Activated T-cell treated with anti-CD3 and anti-CD28 coated beads, Interleukin-2, amount 50 U/mL, for 72 hours (primary cell): ENCODE measurements at places on chromosomes 11 and 22.

- no peak for DNase-seq
Observed at GRCh38 chr22:26585104-26585790, 4.7 kb downstream of the TPST2 start.

DNA sequence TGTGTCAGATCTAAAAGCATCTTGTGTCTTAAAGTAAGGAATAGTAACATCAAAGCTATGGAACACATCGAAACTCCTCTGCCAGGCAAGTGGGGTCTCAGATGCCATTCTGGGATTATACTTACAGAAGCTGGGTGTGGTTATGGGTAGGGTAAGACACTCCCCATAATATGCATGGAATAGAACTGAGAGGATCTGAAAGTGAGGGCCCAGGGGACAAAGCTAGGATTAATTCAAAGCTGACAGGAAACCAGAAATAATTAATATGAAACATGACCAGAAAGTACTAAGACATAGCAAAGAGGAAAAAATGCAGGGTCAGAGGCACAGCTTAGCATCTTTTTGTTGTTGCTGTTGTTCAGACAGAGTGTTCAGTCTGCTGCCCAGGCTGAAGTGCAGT is 40.2 kb upstream of the EED start:
- DNase-seq, result no peak

GRCh38 chr22:37427135-37427710 is at the start of gene ELFN2:
Gene ELFN2, minus strand, starts transcription at chr22:37427479. Its CDS starts 51,945 bp downstream, at chr22:37375534.
- DNase-seq, result no peak

- DNase-seq, result no peak
Observed at GRCh38 chr22:27084130-27084529, 426.7 kb downstream of the MIAT start.

GRCh38 chr22:46338636-46339035 is 3.1 kb downstream of the TRMU start:
- DNase-seq, result no peak

GRCh38 chr11:95829580-95830259 is 39.4 kb downstream of the CEP57 start:
- peak; percentile 12 for DNase-seq

GRCh38 chr11:81870066-81870412 is 863.6 kb downstream of the FAM181B start:
- DNase-seq, result peak; percentile 6

- no peak for DNase-seq
Observed at GRCh38 chr22:19863571-19863970, 8.9 kb upstream of the GNB1L start.

DNA sequence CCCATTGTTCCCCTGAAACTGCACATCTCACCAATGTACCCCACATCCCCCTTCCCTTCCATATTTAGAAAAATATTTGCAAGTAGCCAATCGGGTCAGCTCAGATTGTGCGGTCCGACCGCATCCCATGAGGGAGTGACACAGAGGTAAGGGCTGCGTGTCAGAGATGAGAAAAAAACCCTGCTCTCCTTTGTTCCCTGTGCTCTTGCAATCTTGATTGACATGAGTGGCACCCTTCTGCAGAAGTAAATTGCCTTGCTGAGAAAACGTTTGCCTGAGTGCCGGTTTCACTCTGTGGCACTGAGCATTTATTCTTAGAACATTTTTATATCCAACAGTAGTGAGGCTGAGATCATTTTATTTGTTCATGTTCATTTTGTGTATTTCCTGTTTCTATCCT is 81.6 kb upstream of the CCDC90B start:
- DNase-seq, result no peak

DNA sequence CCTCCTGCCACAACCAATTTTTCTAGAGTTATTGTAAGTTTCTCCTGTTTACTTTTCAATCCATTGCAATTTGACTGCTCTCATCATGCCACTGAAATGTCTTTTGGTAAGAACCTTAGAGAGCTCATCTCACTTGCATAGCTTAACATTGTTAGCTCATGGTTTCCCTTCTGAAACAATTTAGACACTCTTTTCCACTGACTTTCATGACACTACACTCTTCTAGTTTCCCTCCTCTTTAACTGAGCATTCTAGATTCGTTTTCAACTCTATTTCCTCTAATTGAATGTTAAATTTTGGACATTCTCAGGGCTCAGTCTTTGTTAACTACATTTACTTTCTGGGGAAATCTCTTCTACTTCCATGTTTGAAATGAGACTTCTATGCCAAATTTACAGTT is 369.1 kb downstream of the JRKL start:
- DNase-seq, result no peak
